ENCODE measurements at places on chromosomes 16 and 17.

DNA sequence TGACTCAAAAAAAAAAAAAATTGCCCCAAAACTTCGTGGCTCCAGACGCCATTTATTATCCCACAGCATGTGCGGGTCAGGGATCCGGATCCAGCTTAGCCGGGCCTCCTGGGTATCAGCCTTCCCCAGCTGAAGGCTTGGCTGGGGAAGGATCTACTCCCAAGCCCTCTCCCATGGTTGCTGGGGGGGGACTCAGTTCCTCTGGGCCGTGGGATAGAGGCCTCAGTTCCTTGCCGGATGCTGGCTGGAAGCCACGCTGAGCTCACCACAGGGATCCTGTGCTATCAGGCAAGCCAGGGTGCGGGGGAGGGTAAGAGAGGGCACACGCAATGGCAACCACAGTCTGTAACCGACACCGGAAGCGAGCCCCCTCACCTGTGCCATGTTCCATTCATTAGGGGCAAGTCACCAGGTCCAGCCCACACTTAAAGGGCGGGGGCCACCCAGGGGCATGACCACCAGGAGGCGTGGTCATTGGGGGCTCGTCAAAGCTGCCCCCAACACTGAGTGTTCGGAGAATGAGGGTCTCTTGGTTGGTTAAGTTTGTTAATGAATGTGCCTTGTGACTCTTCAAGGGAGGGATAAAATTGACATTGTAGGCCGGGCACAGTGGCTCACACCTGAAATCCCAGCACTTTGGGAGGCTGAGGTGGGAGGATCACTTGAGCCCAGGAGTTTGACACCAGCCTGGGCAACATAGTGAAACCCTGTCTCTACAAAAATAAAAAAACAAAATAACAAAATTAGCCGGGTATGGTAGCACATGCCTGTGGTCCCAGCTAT lies 210.0 kb upstream of the GSE1 start:
- peak; percentile 79 for DNase-seq

DNA sequence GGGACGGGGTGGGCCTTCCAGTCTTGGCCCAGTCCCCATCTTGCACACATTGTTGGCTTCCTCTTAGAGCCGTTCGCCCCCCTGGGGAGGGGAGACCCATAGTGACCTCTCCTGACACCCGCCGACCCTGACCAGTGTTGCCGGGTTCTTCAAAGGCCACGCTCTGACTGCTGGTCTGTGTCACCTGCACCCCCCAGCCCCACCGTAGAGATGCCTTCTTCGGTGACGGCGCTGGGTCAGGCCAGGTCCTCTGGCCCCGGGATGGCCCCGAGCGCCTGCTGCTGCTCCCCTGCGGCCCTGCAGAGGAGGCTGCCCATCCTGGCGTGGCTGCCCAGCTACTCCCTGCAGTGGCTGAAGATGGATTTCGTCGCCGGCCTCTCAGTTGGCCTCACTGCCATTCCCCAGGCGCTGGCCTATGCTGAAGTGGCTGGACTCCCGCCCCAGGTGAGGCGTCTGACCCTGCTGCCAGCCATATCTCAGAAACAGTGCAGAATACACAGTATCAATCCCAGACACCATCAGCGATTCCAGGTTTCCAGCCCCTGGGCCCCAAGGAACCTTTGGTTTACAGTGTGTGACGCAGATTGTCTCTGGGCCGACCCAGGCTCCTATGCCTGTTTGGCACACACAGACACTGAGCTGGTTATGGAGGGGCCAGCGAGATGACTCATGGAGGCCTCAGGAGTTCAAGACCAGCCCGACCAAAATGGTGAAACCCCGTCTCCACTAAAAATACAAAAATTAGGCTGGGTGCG lies 1.3 kb downstream of the SLC26A11 start:
- no peak for DNase-seq

DNA sequence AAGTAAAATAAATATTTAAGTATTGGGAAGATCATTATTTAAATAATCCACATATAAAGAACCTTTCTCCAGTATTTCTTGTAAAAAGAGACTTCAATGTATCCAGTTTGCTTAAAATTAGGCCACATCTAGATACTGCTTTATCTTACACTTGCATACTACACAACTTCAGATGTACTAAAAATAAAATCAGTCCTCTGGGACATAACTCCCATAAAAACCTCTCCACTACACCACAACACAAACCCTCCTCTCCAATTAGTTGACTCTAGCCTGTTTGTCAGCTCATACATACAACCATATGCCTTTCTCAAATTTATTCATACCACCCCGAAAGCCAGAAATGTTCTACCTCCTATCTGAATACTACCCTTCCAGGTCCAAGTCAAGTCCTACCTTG lies 21.6 kb downstream of the SPOP start:
- DNase-seq: no peak

- peak; percentile 93 for DNase-seq
Observed at GRCh38 chr16:4957720-4958509, at the start of gene SEC14L5. SEC14L5 (plus strand) TSS chr16:4958330; CDS start chr16:4959324, 994 bp downstream.

- no peak for DNase-seq
Observed at GRCh38 chr17:67571478-67571877, 146.3 kb upstream of the NOL11 start.

DNA sequence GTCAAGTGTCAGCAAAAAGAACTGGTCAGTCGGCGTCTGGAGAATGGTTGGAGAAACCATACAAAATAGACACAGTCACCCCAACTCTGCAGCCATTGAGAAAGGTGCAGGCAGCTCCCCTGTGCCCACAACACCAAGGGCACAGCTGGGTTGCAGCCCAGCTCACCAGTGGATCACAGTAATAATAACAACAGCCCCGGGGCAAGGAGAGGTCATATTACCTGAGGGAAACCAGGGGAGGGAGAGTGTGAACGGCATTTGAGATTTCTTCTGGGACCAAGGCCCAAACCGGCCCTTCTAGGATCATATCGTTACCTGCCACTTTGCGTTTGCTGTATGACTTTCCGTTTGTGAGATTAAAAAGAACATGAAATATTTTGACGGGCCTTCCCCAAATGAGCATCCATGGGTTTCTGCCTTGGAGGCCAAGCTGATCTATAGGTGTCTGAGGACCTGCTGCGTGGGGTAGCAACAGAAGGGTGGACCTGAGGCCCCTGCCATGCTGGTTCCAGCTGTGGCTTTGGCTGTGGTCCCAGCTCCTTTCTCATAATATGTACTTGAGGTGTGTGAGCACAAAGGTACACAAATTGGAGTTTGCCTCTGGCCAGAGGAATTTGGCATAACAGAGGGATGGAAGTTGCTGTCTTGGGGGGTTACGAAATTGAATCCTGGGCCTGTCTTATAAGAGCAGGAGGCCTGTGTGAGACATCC lies 154.6 kb downstream of the CMIP start:
- no peak for DNase-seq

GRCh38 chr17:75822119-75822799 lies 21.9 kb downstream of the UNC13D start:
- DNase-seq: no peak

- DNase-seq: no peak
Observed at GRCh38 chr17:4551141-4551540, 4.0 kb downstream of the MYBBP1A start.

All from Jurkat, Clone E6-1 (cell line).